Heart left ventricle (tissue), 16 donors: ENCODE measurements at places on chromosomes 16 and 17. TPM values are rescaled to one million over a fixed set of nuclear protein-coding genes. Genes with fewer than 3 reads are reported as not detected.

DNA sequence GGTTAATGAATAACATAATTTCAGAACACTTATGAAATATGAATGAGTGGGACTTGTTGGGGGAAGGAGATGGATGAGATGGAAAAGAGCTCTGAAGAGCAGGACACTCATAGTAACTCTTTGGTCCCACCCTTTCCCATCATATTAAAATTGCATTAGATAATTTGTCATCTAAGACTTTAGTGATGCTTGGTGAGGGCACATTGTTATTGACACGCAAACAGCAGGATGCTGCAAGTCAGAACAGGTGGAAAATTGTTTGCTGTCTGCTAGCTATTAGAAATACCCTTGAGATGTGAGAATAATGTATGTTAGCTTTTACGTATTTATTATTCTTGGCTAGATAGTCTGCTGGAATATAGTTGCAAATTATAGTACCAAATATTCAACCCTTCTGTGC is 75.7 kb downstream of the TANC2 start:
- DNase-seq: no peak

DNA sequence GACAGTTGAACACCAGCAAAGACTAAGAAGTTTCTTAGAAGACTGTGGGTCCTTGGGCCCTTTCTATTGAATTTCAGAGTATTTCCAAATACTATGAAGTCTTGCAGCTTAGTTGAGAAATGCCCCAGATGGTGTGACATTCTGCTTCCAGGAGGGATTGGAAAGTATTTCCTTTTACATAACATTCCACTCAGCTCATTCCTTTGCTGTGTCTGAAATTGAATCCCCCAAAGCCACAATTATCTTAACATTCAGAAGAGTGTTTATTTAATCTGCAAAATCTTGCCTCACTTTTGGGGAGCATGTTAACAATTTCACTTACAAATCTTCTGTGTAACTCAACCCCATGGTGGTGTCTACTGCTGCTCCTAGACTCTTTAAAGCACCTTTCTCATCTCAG is 307.7 kb downstream of the WWOX start:
- no peak for DNase-seq

DNA sequence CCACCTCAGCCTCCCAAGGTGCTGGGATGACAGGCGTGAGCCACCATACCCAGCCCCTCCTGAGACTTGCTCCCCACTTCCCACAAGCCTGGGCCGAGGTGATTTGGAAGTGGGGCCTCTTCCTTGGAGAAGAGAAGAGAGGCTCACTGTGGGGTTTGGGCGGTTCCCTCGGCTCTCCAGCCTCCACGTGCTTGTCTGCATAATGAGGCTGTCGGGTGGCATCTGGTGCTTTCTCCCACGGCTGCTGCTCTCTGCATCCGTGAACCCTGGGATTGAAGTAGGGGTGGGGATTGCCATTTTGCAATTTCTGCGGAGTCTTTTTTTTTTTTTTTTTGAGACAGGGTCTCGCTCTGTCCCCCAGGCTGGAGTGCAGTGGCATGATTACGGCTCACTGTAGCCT is 101.4 kb downstream of the RAP1GAP2 start:
- no peak for DNase-seq

DNA sequence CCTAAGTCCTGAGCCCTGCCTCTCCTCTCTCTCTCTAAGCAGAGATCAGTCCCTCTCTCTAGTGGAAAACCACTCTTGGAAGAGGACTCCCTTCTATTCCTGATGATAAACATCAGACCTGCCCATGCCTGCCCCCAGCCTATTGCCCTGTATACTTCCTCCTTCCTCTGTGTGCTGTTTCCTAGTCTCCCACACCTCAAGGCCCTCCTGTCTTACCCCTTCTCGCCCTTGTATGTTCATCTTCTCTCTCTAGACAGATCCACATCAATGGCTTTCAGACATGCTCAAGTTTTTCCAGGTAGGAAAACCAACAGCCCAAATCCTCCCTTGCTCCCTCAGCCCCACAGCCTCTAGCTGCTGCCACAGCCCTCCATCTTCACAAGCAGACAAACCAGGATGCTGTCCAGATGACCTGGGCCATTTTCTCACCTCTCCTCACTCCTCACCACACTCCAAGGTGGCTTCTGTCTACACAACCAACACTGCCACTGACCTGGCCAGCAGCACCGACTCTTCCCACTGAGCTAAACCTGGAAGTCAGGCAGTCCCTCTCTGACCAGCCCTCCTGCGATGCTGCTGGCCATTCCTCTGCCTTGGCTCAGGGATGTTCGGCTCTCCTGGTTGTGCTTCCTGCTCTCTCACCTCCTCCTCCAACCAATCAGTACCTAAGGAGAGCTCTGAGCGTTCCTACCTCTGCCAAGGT is 36.3 kb downstream of the MARF1 start:
- DNase-seq: no peak

GRCh38 chr17:77145612-77146245 is 5.0 kb downstream of the SEC14L1 start:
- peak; percentile 72 for DNase-seq

GRCh38 chr16:9922441-9922840 is 259.8 kb downstream of the GRIN2A start:
- DNase-seq: no peak

GRCh38 chr17:6043405-6043804 is 26.8 kb upstream of the WSCD1 start:
- no peak for DNase-seq

- no peak for DNase-seq
Observed at GRCh38 chr16:63372815-63373214, 1336.6 kb upstream of the CDH8 start.

DNA sequence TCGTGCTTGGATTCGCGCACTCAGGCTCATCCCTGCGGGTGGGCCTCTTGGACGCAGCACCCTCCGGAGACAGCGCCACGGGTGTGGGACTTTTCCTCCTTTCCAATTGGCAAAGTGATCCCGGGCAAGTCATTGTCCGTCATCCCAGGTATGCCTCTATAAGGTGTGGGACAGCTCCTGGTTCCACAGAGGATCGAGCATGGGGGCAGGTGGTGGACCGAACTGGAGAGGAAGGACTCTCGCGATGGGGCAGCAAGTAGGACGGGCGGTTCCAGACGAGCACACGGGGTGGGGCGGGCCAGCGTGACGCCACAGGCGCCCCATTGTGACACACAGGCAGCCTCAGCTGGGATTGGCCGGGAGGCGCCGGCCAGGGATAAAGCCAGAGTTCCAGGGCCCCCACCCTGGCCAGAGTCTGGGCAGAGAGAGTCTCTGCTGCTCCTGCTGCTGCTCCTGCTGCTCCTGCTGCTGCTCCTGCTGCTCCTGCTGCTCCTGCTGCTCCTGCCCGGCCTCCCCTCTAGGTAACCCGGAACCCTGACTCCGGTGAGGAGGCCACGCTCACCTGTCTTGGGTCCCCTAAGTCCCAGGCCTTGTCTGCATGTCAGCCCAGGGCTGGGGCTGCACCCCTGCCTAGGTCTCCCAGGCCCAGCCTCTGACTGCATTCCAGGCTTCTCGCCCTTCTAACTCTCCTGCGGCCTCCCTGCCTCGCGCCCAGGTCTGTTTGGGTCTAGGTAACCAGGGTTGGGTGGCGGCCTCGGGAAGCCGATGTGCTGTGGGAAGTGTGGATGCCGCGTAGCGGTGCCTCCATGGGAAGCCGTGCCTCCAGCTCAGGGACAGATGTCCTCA is 38.5 kb upstream of the SLC47A1 start:
- no peak for DNase-seq

DNA sequence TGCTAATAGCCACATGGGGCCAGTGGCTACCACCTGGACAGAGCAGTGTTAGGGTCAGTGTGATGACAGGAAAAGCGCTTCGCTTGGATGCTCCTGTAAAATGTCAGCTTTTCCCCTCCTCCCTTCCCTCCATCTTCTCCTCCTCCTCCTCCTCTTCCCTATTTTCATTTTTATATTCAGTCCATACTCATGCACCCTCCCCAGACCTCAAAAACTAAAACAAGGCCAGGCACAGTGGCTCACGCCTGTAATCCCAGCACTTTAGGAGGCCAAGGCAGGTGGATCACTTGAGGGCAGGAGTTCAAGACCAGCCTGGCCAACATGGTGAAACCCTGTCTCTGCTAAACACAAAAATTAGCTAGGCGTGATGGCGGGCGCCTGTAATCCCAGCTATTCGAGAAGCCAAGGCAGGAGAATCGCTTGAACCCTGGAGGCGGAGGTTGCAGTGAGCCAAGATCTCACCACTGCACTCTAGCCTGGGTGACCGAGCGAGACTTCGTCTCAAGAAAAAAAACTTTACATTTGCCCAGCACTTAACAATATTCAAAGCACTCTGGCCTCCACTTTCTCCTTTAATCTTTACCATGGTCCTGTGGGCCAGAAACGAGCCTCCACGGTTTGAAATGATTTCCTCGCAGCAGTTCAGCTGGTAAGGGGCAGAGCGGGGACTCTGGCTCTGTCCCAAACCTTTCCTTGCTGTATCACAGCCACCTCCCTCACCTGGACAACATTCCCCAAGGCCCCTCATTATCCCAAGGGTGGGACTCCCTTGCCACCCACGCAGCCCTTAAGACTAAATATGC is 21.8 kb downstream of the ANKRD40 start:
- DNase-seq: no peak

- DNase-seq: no peak
Observed at GRCh38 chr16:4529085-4530060, 9.2 kb downstream of the CDIP1 start.

- DNase-seq: no peak
Observed at GRCh38 chr16:29789775-29790182, 772 bp upstream of the KIF22 start.

GRCh38 chr17:72765368-72766153 is 326.9 kb downstream of the SLC39A11 start:
- no peak for DNase-seq

GRCh38 chr17:57705921-57706695 is 39.0 kb downstream of the CCDC182 start:
- DNase-seq: no peak

DNA sequence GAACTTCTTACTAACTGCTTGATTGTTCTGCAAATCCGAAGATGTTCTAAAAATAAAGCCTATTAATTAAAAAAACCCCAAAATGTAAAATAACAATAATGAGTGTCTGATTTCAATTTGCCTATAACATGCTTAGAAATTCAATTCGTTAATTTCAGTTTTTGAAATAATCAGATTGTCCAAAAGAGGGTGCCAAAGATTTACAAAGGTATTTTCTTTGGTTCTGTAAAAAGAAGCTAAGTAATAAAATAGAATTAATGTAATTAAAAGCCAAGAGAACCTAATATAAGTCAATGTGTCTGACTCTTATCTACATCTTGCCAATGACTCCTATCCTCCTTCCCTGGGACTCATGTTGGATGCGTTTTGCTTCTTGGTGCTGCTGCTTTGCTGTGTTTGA is 75.0 kb upstream of the CPHXL start:
- DNase-seq: no peak

GRCh38 chr16:24516900-24517669 is 22.3 kb upstream of the RBBP6 start:
- peak; percentile 68 for DNase-seq

DNA sequence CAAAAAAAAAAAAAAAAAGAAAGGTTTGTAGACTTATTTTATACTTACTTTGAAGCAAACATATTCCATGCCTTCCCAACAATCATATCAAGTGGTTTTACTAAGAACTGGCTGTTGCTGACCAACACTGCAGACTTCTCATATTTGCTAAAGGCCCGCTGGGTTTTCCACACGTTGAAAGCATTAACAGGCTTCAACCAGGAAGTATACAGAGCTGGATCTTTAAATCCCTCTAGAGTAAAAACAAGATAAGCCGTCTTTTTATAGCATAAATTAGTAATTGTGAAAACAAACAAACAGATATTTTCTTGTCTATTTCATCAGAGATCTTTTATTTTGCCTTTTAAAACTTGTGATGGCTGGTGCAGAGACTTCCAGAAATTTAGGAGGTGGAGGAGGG is 29.1 kb downstream of the TUBD1 start:
- no peak for DNase-seq

GRCh38 chr17:8277317-8277716 is 11.2 kb upstream of the RANGRF start:
- no peak for DNase-seq

GRCh38 chr16:19027416-19027815 is 40.0 kb upstream of the COQ7 start:
- DNase-seq: no peak

DNA sequence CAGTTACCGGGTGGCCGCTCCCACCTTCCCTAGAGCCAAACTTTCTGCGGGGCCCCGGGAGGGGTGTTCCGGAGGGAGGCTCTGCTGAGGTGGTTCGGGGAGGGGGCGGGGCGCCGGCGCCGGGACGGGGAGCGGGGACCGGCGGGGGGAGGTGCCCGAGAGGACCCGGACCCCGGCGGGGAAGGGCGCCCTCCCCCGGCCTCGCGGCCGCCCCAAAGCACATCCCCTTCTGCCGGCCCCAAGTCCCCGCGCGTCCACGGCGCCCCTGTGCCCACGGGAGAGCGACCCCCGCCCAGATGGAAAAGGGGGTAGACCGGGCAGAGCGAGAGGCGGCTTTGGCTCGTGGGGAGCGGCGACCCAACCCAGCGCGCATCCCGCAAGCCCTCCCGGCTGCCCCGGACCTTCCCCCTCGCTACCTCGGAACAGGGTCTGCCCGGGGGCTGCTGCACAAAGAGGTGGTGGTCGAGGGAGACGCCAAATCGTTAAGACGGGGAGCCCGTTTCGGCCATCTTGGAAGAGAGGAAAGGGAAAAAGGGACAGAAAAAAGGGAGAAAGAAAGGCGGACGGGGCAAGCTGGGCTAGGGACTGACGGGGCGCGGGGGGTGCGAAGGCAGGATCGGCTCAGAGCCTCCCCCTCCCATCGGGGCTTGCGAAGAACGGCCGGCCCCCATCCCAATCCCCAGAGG is 530 bp downstream of the PCGF2 start:
- peak; percentile 74 for DNase-seq

DNA sequence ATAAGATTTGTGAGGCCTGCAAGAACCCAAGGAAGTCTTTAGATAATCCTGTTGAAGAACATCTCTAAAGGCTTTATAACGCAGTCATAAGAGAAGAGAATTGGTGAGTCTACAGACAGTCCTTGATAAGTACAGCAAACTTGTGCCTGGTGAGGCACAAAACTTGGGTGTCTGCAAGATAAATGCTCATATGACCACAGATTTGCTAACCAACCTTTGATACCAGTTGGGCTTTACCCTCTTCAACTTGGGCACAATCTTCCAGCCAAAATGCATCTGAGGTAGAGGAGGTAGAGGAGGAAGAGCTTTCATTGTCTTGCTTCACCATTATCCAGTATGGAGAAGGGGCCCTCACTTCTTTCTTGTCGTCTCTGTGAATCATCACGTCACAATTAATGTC is 16.9 kb downstream of the PDZD9 start:
- no peak for DNase-seq

AIPL1 gene
- not detected for total RNA-seq

SLC13A5 gene
- not detected for total RNA-seq

FZD2 gene
- total RNA-seq: 8.1 TPM

PDILT gene
- total RNA-seq: not detected
